Purkinje cell (primary cell): ENCODE measurements at places on chromosomes 2 and 18. TPM values are rescaled to one million over a fixed set of nuclear protein-coding genes. Genes with fewer than 3 reads are reported as not detected.

The MBD5 gene
- 16.5 and 23.0 TPM in 2 replicates for polyA plus RNA-seq

The ABCG8 gene
- 1.1 TPM in 1 of 2 replicates, not detected in the other for polyA plus RNA-seq

The MRPL33 gene
- 616 and 668 TPM in 2 replicates for polyA plus RNA-seq

The GPR75 gene
- polyA plus RNA-seq = 1.1 and 1.5 TPM in 2 replicates

The PSTPIP2 gene
- polyA plus RNA-seq = 1.6 and 2.1 TPM in 2 replicates

The C2orf69 gene
- 15.1 and 21.5 TPM in 2 replicates for polyA plus RNA-seq

The LOXL3 gene
- polyA plus RNA-seq = 1.7 TPM in 1 of 2 replicates, not detected in the other

The ZNF804A gene
- 10.8 and 11.8 TPM in 2 replicates for polyA plus RNA-seq

The CD8A gene
- 2.1 and 4.4 TPM in 2 replicates for polyA plus RNA-seq

The ONECUT2 gene
- polyA plus RNA-seq = 2.1 and 2.2 TPM in 2 replicates

The ACOXL gene
- polyA plus RNA-seq = not detected in 2 replicates

The C2orf80 gene
- polyA plus RNA-seq = 1.4 and 28.1 TPM in 2 replicates

The CRACDL gene
- polyA plus RNA-seq = 0.27 and 7.3 TPM in 2 replicates
